ENCODE measurements at places on chromosomes 12 and 14.

- DNase-seq = no peak
Measured at GRCh38 chr12:131836714-131837397, 8.7 kb downstream of the MMP17 start.

GRCh38 chr12:89861086-89861485 lies 152.4 kb upstream of the ATP2B1 start:
- no peak for DNase-seq

- DNase-seq = no peak
Measured at GRCh38 chr12:51195841-51196240, 22.0 kb downstream of the POU6F1 start.

- no peak for DNase-seq
Measured at GRCh38 chr12:29782871-29783772, 620 bp downstream of the TMTC1 start.

- no peak for DNase-seq
Measured at GRCh38 chr12:22435583-22435982, 101.1 kb upstream of the ST8SIA1 start.

Measured in D721Med (cell line).